ENCODE measurements at places on chromosomes 7 and 10.

DNA sequence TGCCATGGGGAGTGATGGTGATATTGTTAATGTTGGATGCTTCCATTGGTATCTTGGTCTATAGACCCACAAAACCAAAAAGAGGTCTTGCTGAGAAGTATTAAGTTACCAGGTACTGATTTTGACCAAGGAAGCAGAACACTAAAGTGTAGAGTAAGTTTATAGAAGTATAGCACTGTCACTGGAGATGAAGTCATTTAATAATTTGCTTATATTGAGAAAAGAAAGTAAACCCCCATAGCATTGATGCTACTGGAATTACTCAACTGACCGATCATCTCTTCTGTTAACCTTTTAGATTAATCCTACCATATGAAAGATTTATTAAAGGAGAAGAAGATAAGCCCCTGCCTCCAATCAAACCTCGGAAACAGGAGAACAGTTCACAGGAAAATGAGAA lies 183.2 kb downstream of the RTKN2 start:
- peaks cover 28% of the 10 kb centered on the region for H3K36me3 ChIP-seq
- H3K27ac ChIP-seq, result no peak overlapping the region
- DNase-seq, result no peak
- H3K4me1 ChIP-seq, result peaks cover 10% of the 10 kb centered on the region

DNA sequence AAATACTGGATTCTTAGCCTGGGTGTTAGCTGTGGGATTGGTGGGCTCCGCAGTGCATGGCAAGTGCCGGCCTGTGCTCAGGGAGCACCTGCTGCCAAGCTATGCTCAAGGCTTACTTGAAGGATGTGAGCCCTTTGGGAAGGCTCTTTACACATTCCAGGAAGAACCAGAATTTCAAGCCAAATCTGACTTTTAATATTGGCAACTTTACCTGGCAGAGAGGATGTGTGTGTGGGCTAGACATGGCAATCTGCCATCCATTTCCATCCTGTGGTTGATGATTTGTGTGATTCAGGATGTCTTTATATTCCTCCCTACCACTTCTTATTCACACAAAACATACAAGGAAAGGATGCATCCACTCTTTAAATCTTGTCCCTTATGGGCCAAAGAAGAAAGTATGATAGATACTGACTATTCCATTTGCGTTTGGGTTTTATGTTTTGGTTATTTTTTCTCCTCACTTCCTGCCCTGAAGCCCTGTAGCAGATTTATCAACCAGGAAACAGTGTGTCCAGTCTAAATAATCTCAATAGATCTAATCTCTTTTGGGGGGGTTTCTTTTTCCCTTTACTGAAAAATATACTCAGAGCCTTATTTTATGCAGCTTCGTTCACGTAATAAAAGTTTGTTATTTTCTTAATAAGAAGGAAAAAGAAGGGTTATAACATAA lies 247.1 kb downstream of the COBL start:
- no peak overlapping the region for H3K27ac ChIP-seq
- no peak for DNase-seq
- H3K4me1 ChIP-seq, result no peaks in the 10 kb centered on the region
- H3K36me3 ChIP-seq, result no peaks in the 10 kb centered on the region

- H3K4me3 ChIP-seq, result no peak overlapping the region
- no peaks in the 10 kb centered on the region for H3K36me3 ChIP-seq
- H3K27me3 ChIP-seq, result no peaks in the 10 kb centered on the region
Observed at GRCh38 chr10:61608255-61609033, 54.3 kb upstream of the CABCOCO1 start.

- H3K27ac ChIP-seq, result no peak overlapping the region
- no peaks in the 10 kb centered on the region for H3K36me3 ChIP-seq
- peaks cover 49% of the 10 kb centered on the region for H3K27me3 ChIP-seq
Observed at GRCh38 chr7:27108390-27109127, 6.1 kb upstream of the HOXA2 start.

- H3K27ac ChIP-seq, result no peak overlapping the region
- no peaks in the 10 kb centered on the region for H3K27me3 ChIP-seq
- no peaks in the 10 kb centered on the region for H3K4me1 ChIP-seq
- H3K4me3 ChIP-seq, result no peak overlapping the region
- no peak for DNase-seq
Observed at GRCh38 chr7:157116762-157117161, 22.0 kb upstream of the UBE3C start.

DNA sequence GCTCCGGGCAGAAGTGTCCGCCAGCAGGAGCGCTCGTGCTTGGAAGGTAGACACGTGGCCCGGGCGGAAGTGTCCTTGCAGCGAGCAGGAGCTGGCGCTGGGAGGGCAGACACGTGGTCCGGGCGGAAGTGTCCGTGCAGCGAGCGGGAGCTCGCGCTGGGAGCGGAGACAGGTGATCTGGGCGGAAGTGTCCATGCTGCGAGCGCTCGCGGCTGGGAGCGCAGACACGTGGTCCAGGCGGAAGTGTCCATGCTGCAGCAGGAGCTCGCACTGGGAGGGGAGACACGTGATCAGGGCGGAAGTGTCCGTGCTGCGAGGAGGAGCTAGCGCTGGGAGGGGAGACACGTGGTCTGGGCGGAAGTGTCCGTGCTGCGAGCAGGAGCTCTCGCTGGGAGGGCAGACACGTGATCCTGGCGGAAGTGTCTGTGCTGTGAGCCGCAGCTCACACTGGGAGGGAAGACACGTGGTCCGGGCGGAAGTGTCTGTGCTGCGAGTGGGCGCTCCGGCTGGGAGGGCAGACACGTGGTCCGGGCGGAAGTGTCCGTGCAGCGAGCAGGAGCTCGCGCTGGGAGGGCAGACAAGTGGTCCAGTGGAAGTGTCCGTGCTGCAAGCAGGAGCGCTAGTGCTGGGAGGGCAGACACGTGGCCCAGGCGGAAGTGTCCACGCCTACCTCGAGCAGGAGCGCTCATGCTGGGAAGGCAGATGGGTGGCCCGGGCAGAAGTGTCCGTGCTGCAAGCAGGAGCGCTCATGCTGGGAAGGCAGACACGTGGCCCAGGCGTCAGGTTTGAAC lies 41.1 kb upstream of the PRKAR1B start:
- no peak for DNase-seq
- H3K36me3 ChIP-seq, result peaks cover 5% of the 10 kb centered on the region
- no peak overlapping the region for H3K27ac ChIP-seq
- H3K27me3 ChIP-seq, result no peaks in the 10 kb centered on the region
- H3K4me1 ChIP-seq, result no peaks in the 10 kb centered on the region
- no peak overlapping the region for H3K4me3 ChIP-seq

- no peak overlapping the region for H3K27ac ChIP-seq
- H3K4me3 ChIP-seq, result no peak overlapping the region
- no peaks in the 10 kb centered on the region for H3K27me3 ChIP-seq
- H3K4me1 ChIP-seq, result no peaks in the 10 kb centered on the region
- DNase-seq, result no peak
Observed at GRCh38 chr7:110587294-110587693, 503.6 kb upstream of the LRRN3 start.

DNA sequence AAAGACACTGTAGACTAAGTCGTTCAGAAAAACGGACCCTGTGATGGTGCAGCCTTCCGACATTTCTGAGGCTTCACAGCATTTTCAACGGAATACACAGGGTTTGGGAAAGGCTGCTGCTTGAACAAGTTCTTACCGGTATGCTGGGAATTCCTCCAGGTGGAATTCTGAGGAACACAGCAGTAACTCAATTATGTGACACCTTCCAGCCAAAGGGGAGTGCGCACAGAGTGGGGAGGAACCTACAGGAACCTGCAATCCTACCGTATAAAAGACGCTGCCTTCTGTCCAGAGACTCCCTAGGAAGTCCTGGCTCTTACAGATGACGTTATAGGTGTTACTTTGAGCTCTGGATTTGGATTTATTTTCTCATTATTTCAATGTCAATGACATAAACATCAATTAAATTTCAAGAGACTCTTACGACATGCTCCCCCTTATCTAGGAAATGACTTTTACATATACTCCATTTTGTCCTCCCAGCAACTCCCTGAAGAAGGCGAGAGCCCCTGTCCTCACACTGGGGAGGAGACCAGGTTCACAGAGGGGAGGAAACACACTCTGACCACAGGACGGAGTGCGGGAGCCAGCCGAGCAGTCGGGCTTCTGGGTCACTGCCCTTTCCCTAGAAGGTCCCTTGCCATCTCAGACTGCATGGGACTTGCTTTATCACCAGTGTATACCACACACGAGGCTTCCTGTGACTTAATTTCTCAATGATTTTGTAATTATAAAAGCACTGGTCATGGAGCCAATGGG lies 27.9 kb downstream of the VIPR2 start:
- H3K36me3 ChIP-seq, result no peaks in the 10 kb centered on the region
- no peak overlapping the region for H3K27ac ChIP-seq
- no peak for DNase-seq
- H3K4me3 ChIP-seq, result no peak overlapping the region
- H3K27me3 ChIP-seq, result no peaks in the 10 kb centered on the region

DNA sequence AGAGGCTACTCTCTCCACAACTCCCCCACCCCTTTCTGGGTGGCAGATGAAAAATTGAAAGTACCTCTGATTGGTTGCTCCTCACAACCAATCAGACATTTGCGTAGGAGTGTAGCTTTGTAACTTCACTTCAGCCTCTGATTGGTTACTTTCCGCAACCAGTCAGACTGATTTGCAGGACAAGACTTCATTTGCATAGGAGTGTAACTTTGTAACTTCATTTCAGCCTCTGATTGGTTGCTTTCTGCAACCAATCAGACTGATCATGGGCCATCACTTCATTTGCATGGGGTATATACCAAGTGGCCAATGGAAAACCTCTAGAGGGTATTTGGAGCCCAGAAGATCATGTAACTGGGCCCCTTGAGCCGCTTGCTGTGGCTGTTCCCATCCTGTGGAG lies 25.6 kb downstream of the CDNF start:
- H3K27ac ChIP-seq, result no peak overlapping the region
- H3K27me3 ChIP-seq, result no peaks in the 10 kb centered on the region
- no peaks in the 10 kb centered on the region for H3K36me3 ChIP-seq
- no peak overlapping the region for H3K4me3 ChIP-seq

GRCh38 chr7:148434181-148434757 lies 156.3 kb upstream of the C7orf33 start:
- no peak overlapping the region for H3K27ac ChIP-seq
- no peaks in the 10 kb centered on the region for H3K4me1 ChIP-seq
- no peaks in the 10 kb centered on the region for H3K27me3 ChIP-seq

DNA sequence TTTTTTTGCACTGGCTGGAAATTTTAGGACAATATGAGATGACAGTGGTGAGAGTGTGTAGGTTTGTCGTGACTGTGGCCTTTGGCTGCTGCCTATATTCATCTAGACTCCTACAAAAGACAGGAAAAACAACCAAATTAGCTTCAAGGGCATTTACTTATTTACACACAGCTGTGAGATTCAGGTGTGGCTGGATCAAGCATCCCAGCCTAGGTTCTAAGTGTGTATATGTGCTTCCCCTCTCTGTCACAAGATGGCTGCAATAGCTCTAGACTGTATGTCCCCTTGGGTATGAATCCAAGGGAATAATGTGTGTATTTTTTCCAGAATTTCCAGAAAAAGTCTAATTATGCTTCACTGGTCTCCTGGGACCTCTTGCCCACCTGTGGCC lies 25.5 kb upstream of the INPP5A start:
- no peak for DNase-seq
- no peak overlapping the region for H3K4me3 ChIP-seq
- peaks cover 35% of the 10 kb centered on the region for H3K27me3 ChIP-seq

DNA sequence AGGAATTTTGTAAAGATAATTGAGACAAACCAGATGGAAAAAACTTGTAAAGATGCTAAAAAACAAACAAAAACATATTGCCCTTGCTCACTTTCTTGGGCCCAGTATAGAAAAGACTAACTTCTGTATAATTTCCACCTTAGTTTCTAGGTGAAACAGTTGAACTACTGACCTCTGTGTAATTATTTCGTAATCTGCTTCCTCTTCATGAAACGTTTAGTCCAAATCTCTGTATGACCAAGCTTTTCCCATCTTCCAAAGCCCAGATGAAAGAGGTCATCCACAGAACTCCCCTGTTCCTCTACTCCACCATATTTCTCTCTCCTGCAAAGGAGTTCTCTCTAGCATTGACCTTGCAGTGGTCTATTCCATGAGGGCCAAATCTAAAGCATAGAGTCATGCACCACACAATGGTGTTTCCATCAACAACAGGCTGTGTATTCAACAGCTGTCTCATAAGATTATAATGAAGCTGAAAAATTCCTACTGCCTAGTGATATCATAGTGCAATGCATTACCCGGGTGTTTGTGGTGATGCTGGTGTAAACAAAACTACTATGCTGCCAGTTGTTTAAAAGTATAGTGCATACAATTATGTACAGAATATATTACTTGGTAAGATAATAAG lies 647.6 kb downstream of the TNS3 start:
- no peak for DNase-seq
- no peak overlapping the region for H3K27ac ChIP-seq
- H3K27me3 ChIP-seq, result no peaks in the 10 kb centered on the region
- H3K4me3 ChIP-seq, result no peak overlapping the region

GRCh38 chr7:114243646-114244045 lies 171.0 kb upstream of the FOXP2 start:
- no peak overlapping the region for H3K27ac ChIP-seq
- no peak for DNase-seq
- no peaks in the 10 kb centered on the region for H3K27me3 ChIP-seq
- no peaks in the 10 kb centered on the region for H3K4me1 ChIP-seq
- H3K4me3 ChIP-seq, result no peak overlapping the region

GRCh38 chr7:47801423-47801822 lies 146.8 kb downstream of the PKD1L1 start:
- H3K36me3 ChIP-seq, result no peaks in the 10 kb centered on the region
- no peaks in the 10 kb centered on the region for H3K27me3 ChIP-seq
- no peak overlapping the region for H3K4me3 ChIP-seq
- DNase-seq, result no peak
- no peak overlapping the region for H3K27ac ChIP-seq
- peaks cover under 1% of the 10 kb centered on the region for H3K4me1 ChIP-seq

DNA sequence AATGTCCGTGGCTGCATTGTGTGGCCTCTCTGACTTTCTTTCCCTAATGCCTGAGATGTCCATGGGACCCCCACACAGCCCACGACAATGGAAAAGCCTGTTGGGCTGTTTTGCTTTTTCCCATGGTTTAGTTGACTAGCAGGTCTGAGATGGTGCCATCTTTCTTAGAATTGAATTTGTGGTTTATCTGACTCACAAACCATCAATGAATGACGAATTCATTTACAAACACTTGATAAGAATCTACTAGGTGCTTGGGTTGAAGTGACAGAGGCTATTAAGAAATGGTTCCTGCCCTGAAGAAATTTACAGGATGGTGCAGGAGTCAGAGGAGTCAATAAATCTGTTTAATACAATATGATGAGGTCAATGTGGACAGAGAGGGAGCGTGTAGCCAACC lies 75.4 kb downstream of the OTUD1 start:
- no peaks in the 10 kb centered on the region for H3K4me1 ChIP-seq
- no peaks in the 10 kb centered on the region for H3K36me3 ChIP-seq
- DNase-seq, result no peak
- no peaks in the 10 kb centered on the region for H3K27me3 ChIP-seq

GRCh38 chr10:4677296-4678021 lies 148.5 kb upstream of the AKR1E2 start:
- no peak overlapping the region for H3K4me3 ChIP-seq
- H3K27ac ChIP-seq, result no peak overlapping the region
- no peak for DNase-seq
- no peaks in the 10 kb centered on the region for H3K27me3 ChIP-seq
